ENCODE measurements at places on chromosomes 11 and 22. TPM values are rescaled to one million over a fixed set of nuclear protein-coding genes. Genes with fewer than 3 reads are reported as not detected.

Gene CTSW
- polyA plus RNA-seq: 0.11 TPM

GRCh38 chr11:134474942-134475341 lies 62.9 kb upstream of the B3GAT1 start:
- DNase-seq: no peak

DNA sequence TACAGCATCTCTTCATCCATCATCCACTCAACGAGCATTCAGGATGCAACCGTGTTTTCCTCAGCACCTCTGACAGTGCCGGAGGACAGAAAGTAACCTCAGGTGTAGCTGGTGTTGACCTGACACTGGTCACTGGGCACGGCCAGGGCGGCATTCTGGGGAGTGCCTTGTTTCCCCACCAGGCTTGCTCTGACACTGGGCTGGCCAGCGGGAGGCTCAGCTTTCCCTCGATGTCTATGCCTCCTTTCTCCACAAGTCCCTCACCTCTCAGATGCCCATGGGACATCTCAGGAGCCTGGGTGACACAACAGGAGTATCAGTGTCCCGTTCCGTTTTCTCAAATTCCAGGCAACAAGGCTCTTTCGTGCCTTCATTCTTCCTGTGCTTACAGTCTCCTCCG lies 28.9 kb downstream of the CD6 start:
- DNase-seq: no peak

- no peak for DNase-seq
These were observed 280.7 kb upstream of the CADM1 start for GRCh38 chr11:115784796-115785521.

DNA sequence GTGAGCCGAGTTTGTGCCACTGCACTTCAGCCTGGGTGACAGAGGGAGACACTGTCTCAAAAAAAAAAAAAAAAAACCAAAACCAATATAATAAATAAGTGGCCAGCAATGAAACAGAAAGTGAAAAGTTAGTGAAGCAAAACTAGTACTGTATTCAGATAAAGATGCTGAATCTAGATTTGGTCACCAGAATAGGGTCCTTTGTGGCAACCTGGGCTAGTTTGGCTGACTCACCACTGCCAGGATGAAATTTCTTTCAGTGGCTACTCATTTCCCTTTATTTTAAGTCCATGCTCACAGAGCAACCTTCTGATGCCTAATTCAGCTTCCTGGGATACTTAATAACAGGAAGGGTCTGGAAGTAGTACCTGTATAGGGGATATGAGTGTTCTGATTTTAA lies 26.0 kb downstream of the LIMK2 start:
- no peak for DNase-seq

GRCh38 chr11:111699579-111700156 lies 66.5 kb downstream of the PPP2R1B start:
- no peak for DNase-seq

- no peak for DNase-seq
These were observed 20.7 kb upstream of the IZUMO1R start for GRCh38 chr11:94283678-94284077.
